Mononuclear cell (primary cell): ENCODE measurements at places on chromosomes 4 and X. TPM values are rescaled to one million over a fixed set of nuclear protein-coding genes. Genes with fewer than 3 reads are reported as not detected.

The PAGE2B gene
- total RNA-seq: not detected

The ADGRG4 gene
- total RNA-seq: not detected

The DNAAF6 gene
- 0.10 TPM for total RNA-seq

The CHRDL1 gene
- total RNA-seq: 0.10 TPM

The NHSL2 gene
- 1.3 TPM for total RNA-seq

The PDLIM5 gene
- 72.1 TPM for total RNA-seq

The YIPF7 gene
- total RNA-seq: not detected

The CDKN2AIP gene
- total RNA-seq: 53.4 TPM

The GPRIN3 gene
- total RNA-seq: 51.6 TPM

The ARHGAP6 gene
- 5.4 TPM for total RNA-seq

The ALPK1 gene
- 9.6 TPM for total RNA-seq

The MAGEH1 gene
- 21.3 TPM for total RNA-seq

The ARL13A gene
- not detected for total RNA-seq

The FATE1 gene
- not detected for total RNA-seq

The MAGEA12 gene
- not detected for total RNA-seq

The GAGE12H gene
- total RNA-seq: not detected

The TMSB4X gene
- total RNA-seq: 5,748 TPM

The ARMCX4 gene
- 5.4 TPM for total RNA-seq

The CSAG3 gene
- total RNA-seq: not detected

The FGF2 gene
- 0.31 TPM for total RNA-seq

The BEND4 gene
- 1.0 TPM for total RNA-seq

The CENPE gene
- 3.7 TPM for total RNA-seq

The DRD5 gene
- not detected for total RNA-seq

The SHROOM4 gene
- 0.31 TPM for total RNA-seq

The CEP135 gene
- total RNA-seq: 32.0 TPM

The FRG2 gene
- not detected for total RNA-seq

The VCX3A gene
- not detected for total RNA-seq

The SLC2A9 gene
- total RNA-seq: 5.0 TPM

The RIPPLY1 gene
- total RNA-seq: not detected
